Prostate gland (tissue), 2 donors: ENCODE measurements at places on chromosomes 3 and 15.

- peak; percentile 34 for DNase-seq
Measured at GRCh38 chr3:12758025-12758781, 856 bp downstream of the TMEM40 start.

- DNase-seq = no peak
Measured at GRCh38 chr3:72319194-72320094, 528.8 kb downstream of the SHQ1 start.

DNA sequence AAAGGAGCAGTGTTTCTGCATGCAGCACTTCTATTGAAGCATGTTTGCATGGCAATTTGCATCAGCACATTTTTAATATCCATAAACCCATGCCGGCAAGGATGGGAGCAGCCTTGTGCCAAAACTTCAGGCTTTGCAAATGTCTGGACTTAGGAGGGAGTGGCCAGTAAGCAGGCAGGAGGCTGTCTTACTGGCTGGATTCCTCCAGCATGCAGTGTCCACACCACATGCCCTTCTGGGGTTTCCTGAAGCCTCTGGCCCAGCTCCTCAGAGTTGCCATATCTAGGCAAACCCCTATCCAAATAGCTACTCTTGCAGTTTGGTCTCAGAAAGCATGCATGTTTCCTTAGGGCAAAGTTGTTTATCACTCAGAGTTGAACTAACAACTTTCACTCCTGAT lies 139.1 kb upstream of the MRPS22 start:
- DNase-seq = no peak

- DNase-seq = no peak
Measured at GRCh38 chr15:87618203-87618725, 638.3 kb downstream of the NTRK3 start.

DNA sequence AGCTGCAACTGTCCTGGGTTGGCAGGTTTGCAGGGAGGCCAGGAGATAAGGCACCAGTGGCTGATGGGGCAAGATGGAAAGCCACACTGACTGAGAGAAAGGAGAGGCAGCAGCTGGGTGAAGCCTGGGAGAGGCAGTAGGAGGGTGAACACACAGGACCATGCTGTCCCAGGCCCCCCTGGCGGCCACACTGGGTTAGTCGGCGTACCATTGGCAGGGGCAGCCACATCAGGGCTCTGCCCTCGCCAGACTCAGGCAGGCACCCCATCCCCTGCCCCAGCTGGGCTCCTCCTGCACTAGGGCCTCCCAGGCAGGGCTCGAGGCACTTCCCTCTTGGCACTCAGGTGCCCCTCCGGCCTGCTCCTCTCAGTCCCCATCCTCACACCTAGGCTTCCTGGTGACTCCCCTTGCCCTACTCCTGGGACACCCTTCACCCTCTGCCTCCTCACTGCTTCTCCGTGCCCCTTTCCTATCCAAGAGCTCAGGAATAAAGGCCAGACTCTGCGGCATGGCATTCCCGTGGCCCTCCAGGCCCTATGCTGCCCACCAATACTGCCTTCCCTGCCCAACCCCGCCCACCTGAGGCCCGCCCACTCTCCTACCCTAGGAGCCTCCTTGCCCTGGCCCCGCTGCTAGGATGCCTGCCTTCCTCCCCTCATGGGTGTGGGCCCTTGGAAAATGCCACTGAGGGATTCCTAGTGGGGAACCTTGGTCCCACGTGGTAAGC lies 28.7 kb upstream of the DUSP7 start:
- DNase-seq = no peak

DNA sequence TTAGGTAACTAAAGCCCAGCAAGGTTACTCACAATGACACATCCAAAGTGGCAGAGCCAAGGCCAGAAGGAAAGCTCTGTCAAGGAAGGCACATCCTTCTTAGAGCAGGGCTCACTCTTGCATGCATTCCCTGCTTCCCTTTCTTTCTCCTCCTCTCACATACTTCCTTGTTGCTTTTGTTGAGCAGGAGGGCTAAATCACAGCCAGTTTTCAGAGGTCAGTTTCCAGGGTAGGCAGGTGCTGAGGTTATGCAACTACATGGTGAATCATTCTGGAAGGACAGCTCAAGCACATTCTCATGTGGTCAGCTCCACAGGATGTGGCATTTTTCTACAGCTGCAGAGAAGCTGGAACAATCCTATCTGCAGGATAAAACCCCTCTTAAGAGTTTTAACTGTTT lies 275.6 kb downstream of the ZNF621 start:
- no peak for DNase-seq
